ENCODE measurements at places on chromosomes 12 and 14.

DNA sequence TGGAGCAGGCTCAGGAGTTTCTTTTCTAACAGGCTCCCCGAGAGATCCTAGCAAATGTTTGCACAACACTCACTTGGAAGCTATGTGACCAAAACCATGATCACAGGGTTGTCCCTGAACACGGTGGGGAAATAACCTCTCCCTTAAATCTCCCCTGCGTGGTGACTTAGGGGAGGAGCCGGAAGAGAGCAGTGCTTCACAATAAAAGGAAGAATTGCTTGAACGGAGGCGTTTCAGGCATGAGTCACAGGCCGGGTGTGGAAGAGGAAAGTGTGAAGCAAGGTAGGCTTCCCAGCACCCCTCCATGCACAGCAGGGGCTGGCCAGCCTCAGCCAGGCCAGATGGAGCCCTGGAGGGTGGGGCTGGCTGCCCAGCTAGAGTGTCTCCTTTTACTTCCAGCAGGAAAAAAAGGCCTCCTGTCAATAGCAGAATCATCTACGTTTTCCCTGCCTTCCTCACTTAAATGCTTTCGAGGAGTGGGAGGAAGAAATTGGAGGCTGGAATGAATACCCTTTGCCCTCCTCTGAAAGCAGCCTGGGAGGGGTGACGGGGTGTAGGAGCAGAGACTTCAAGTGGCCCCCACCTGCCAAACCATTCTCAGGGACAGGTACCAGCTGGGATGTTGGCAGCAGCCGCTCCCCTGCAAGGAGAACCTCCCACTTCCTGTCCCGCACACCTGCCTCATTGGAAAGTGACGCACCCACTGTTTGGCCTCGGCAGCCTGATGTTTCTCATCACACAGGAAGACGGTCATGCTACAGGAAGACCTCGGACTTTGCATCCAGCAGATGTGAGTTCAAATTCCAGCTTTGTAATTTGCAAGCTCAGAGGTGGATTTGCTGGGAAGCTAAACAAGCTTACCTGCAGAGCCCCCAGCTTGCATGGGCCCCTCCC, 30.1 kb upstream of the PPP2R5C start:
- DNase-seq = peak; percentile 56

DNA sequence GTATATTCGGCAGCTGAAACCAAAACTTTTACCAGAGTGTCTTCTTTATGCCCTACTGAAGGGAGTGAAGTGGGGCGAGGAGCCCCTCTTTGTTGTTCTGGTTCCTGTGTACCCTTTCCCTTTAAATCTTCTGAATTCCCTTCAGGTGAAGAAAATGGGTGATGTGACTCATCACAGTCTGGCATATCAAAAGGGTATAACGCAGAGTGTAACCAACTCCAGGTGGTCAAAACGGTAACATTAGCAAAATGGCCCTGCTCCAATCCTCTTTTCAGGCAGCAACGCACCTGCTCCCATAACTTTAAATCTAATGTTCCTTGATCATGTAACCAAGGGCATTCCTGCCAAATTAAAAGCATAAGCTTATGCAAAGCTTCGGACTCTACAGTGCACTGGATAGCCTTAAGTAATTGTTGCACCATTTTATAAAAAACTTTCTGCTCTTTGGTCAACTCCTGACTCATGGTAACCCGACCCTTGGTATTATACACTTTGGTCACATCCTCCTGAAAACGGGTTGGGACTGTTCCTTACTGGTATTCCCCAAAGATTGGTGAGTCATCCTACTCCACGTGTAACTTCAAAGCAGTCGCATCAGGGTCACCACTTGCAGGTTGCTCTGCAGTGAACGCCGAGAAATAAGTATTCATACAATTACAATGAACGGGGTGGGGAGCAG, 83.1 kb downstream of the KCNMB4 start:
- DNase-seq = peak; percentile 39

DNA sequence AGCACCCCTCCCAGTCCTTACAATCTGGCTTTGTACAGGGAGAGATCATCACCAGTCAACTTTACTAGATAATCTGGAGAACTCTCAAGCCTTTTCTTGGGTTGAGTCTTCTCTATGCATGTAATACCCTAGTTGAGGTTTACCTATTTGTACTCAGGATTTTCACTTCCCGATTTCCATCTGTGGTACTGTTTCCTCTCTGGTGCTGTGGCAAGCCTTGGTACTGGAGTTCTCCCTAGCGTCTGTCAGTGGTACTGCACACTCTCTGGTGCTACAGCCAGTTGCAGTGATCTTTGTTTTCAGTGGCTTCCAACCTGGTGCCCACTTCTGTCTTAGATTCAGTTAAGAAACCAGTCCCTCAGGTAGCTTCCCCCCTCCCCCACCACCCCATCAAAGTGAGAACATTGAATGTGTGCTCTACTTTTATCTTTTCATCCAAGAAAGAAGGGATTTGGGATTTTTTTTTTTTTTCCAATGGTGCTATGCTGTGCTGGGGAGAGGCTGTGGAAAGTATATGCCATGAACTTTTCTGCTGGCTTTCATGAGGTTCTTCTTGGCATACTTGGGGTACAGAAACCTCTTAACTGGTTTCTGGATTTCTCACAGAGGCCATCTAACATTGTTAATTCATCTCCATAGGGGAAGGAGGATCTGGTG, 69.4 kb upstream of the EVL start:
- peak; percentile 51 for DNase-seq

GRCh38 chr14:81209167-81209836, 11.5 kb downstream of the GTF2A1 start:
- DNase-seq = no peak

DNA sequence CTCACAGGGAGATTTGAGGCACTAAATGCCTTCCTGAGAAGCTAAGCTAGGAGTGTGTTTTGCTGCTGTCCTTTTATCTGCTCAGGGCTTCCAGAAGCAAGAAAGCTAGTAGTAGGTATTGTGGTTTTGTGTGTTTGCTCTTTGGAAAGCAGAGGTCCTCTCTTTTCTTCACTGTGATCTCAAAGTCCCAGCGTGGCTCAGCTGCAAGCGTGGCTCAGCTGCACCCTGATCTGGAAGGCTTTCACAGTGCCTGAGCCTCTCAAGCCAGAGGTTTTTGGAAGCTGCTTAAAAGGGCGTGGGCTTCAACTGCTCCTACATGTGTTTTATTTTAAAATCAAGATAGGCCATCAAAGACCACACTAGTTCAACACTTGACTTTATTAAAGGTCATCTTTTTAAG, 337.4 kb upstream of the RGS6 start:
- DNase-seq = peak; percentile 14

- no peak for DNase-seq
Measured at GRCh38 chr12:92290350-92290695, 144.7 kb upstream of the BTG1 start.

- DNase-seq = no peak
Measured at GRCh38 chr14:54221432-54221803, 175.4 kb upstream of the CDKN3 start.

DNA sequence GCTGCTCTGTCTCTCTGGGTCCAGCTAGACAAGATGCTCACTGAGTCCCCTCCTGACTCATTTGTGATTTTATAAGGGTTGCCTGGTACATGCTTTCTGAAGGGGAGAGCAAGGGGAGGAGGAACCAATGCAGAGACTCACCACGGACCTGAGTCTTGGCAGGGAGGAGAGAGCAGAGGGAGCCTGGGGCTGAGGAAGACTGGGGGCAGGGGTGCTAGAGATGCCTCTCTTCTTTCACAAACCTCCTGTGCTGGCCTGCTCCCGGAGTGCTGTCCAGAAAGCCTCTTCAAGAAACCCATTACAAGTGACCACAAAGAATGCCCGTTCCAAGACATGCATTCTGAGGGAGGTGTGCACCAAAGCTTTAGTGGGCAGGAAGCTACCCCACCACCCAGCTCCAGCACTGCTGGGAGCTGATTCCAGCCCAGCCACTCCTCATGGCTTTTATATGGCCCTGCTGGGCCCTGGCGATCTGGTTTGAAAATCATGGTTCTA, 33.1 kb upstream of the DICER1 start:
- DNase-seq = no peak

GRCh38 chr14:76133103-76133502, 18.6 kb upstream of the GPATCH2L start:
- DNase-seq = no peak

GRCh38 chr12:14782756-14783155, 20.5 kb downstream of the WBP11 start:
- DNase-seq = no peak

DNA sequence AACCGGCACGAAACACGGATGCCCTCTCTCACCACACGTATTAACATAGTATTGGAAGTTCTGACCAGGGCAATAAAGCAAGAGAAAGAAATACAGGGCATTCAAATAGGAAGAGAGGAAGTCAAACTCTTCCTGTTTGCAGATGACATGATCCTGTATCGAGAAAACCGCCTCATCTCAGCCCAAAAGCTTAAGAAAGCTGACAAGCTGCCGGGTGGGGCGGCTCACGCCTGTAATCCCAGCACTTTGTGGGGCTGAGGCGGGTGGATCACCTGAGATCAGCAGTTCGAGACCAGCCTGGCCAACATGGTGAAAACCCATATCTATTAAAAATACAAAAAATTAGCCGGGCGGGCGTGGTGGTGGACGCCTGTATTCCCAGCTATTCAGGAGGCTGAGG, 17.7 kb downstream of the OR6S1 start:
- no peak for DNase-seq

GRCh38 chr12:124730455-124730932, 133.2 kb downstream of the SCARB1 start:
- DNase-seq = no peak

DNA sequence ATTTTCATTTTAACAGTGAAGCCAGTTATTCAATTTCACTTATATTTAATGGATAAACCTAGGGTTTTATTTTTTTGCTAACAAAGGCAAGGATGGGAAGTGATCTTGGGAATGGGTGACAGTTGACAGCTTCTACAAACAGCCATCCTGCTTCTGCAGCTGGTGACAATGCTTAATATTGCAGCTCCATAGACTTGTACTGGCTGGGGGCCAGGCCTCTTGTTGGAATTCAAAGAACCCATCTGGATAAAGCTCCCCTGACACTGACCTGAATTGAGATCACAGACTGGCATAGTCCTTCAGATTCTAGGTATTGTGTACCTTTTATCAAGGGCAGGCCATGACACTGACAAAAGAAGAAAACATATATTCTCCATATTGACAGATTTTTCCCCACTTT, 664.6 kb upstream of the FOXG1 start:
- DNase-seq = no peak

- no peak for DNase-seq
Measured at GRCh38 chr12:122293081-122293480, 26.8 kb upstream of the VPS33A start.

- no peak for DNase-seq
Measured at GRCh38 chr12:94209240-94209639, 60.9 kb downstream of the PLXNC1 start.

GRCh38 chr12:51848841-51849735, 570 bp upstream of the FIGNL2 start:
- DNase-seq = no peak

GRCh38 chr14:86518298-86518697, 988.4 kb downstream of the FLRT2 start:
- DNase-seq = no peak

DNA sequence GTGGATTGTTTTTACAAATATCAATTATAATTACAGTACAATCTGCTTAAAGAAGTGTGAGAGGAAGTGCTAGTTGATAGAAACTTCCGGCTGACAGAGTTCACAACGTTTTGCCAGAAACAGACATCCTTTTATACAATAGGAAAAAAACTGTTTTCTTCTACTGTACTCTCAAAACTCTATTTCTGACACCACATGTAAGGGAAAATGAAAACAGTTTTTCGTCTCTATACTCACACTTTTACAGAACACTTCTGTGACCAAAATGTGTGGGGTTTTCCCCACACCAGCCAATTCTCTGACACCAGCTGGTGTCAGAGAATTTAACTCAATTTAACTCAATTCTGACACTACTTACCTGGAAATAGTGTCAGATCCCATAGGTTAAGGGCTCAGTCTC, 24.2 kb upstream of the HIF1A start:
- DNase-seq = no peak

GRCh38 chr14:36659010-36659821, 2.4 kb upstream of the PAX9 start:
- DNase-seq = no peak

Measured in fibroblast of gingiva (primary cell).